ENCODE measurements at places on chromosomes 1 and 21. TPM values are rescaled to one million over a fixed set of nuclear protein-coding genes. Genes with fewer than 3 reads are reported as not detected.

- peak; percentile 25 for DNase-seq
Measured at GRCh38 chr1:231611851-231612250, 14.7 kb upstream of the DISC1 start.

GRCh38 chr1:110420023-110420662 lies 12.6 kb upstream of the LAMTOR5 start:
- DNase-seq: no peak

DNA sequence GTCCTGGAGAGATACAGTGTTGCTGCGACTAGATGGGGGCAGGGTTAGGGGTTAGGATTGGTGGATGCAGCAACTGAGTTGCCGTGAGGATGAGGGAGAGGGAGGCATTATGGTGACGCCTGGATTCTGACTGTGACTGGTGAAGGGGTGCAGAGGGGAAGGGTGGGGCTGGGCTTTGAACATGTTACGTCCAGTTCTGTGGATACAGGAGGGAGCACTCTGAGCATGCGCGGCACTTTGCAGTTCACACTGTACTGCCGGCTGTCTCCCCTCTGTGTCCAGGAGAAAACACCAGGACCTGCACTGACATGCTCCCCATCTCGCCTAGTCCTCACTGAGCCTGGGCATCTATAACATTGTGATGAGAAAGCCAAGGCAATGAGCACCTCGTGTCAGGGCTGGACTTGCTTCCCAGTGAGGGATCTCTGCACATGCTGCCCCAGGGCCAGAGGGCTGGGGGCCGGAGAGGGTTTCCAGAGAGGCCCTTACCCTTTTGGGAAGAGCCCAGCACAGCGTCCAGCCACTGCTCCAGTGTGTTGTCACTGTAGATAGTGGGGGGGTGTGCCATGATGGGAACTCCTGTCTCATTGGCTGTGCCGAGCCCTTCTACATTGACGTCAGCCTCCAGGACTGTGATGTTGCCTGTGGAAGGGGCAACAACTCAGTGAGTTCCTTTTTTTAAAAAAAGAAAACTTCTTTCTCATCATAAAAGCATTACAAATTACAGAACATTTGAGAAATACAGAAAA lies 7.6 kb downstream of the FAM151A start:
- no peak for DNase-seq

DNA sequence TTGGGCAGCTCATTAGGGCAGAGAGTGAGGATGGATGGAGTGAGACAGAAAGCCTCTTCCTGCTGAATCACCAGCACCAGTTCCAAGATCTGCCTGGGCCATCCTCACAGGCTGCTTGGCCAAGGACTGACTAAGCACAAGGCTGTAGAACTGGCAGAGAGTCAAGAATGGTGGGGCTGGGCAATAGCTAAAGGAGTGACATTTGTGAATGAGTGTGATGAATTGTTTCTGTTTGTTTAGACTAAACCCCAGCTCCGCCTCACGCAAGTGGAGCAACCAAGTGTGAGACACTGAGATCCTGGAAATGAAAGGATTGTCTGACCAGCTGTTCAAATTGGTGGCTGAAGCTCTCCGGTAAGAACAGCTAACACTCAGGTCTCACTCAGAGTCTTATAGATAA lies 38.6 kb downstream of the BRINP2 start:
- no peak for DNase-seq

GRCh38 chr1:7967651-7968050 lies 6.1 kb downstream of the PARK7 start:
- no peak for DNase-seq

DNA sequence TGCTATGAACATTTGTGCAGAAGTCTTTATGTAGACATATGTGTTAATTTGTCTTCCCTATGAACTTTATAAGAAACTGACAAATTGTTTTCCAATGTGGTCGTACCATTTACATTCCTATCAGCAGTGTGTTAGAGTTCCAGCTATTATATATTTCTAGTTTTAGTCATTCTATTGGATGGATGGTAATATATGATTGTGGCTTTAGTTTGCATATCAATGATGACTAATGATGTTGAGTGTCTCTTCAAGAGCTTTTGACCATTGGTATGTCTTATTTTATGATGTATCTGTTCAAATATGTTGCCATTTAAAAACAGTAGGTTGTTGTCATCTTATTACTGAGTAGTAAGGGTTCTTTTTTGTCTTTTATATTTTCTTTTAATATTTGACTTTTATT lies 16.2 kb upstream of the ZNF326 start:
- no peak for DNase-seq

DNA sequence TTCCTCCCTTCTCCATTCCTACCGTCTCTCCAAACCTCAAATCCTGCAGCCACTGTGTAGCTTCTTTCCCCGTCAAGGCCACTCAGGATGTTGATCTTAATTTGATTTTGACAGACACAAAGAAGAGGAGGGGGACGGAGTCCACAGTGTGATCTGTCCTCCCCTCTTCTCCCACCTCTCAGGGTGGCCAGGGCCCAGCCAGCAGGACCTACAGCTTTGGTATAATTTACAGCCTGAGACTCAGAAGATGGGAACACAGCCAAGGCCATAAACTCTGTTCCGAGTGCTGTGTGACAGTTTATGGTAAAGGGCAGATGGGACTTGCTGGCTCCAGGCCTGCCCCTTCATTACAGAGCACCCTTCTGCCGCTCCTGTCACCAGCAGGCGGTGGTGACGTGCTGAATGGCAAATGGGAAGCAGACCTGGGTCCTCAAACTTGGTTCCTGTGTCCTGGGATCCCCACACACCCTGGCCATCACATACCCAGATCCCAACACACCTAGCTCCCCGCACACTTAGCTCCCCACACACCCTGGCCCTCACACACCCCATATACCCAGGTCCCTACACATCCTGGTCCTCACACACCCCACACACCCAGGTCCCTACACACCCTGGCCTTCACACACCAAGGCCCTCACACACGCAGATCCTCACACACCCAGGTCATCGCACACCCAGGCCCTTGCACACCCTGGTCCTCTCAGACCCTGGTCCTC lies 71.6 kb downstream of the CD2 start:
- DNase-seq: no peak

Gene MTR
- total RNA-seq: 64.8 TPM

Gene RNF186
- total RNA-seq: not detected

Gene TRIM46
- total RNA-seq: 6.3 TPM

Gene DMRTA2
- not detected for total RNA-seq

Gene CD53
- total RNA-seq: 244 TPM

Gene TMEM39B
- total RNA-seq: 29.8 TPM
